Mesenteric fat pad (tissue), 1 donor: ENCODE measurements at places on chromosomes 6 and 20. TPM values are rescaled to one million over a fixed set of nuclear protein-coding genes. Genes with fewer than 3 reads are reported as not detected.

DNA sequence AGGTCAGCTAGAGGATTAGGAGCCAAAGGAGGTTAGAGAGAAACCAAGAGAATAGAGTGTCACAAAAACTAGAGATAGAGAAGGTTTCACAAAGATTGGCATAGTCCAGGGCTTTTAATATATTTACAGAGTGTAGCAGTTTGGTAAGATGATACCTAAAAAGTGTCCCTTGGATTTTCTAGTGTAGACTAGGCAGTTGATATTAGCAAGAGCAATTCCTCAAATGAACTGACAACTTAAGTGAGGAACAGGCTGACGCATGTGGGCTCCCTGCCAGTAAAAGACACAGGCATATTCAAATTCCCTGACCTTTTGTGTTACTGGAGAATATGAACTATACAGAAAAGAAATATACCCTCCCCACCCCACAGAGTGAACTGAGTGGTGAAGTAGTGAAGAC, 40.1 kb downstream of the VTA1 start:
- DNase-seq: no peak

DNA sequence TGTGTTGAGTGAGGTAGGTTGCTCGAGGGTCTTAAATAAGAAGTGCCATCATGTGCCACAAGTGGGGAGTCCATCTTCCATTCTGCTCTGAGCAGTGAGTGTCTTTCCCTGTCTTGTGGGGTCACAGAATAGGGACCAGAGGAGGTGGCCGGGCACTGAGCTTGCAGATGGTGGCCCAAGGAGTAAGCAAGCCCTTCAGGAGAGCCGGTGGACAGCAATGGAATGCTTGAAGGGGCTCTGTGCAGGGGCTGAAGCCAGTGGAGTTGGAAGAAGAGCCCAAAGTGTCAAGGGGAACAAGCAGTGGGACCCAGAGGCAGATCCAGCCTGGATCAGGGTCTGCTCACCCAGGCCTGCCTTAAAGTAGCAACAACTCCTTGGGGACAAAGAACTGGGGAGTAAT, 213.5 kb upstream of the SNX9 start:
- DNase-seq: peak; percentile 45

Gene CAP2
- 9.3 TPM for total RNA-seq

Gene PRL
- 0.58 TPM for total RNA-seq

Gene PET117
- 15.0 TPM for total RNA-seq

Gene ZNF337
- total RNA-seq: 11.3 TPM
